Body of pancreas (tissue), 4 donors: ENCODE measurements at places on chromosomes 1 and 21. TPM values are rescaled to one million over a fixed set of nuclear protein-coding genes. Genes with fewer than 3 reads are reported as not detected.
A peak's percentile ranks its signal among the peaks of the same experiment; 100 is the strongest.

DNA sequence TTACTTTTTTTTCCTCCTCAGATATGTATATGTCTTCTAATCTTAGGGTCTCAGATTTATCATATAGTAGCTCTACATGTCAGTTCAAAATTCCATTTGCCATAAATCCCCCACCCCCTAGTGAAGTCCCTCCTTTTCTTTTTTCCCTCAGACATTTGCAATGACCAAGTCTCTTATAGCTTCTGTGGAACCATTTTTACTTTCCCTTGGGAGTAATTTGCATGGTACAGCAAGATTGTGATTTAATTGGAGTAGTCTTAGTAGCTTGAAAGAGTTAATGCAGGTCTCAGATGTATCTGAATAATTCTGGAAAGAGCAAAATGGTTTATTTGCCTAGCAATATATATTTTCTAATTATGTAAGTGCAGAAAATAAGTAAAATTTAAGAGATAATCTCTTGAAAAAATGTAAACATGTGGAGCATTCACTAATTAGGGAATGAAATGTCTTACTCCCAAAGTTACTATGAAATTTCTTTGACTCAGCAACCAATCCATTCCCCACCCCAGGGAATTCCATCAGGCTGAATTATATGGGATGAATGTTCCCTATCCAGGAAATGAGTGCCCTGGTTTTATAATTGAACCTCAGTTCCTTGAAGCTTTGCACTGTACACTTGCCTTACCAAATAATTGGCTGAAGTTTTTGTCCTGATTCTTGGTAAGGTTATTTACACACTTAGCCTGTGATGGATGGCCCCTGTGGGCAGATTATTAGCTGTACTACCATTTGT lies 267.0 kb downstream of the DNM3 start:
- DNase-seq = no peak

GRCh38 chr1:147798731-147799130 lies 38.3 kb upstream of the GJA5 start:
- no peak for DNase-seq

- DNase-seq = no peak
Observed at GRCh38 chr1:1577367-1578011, 2.8 kb upstream of the SSU72 start.

DNA sequence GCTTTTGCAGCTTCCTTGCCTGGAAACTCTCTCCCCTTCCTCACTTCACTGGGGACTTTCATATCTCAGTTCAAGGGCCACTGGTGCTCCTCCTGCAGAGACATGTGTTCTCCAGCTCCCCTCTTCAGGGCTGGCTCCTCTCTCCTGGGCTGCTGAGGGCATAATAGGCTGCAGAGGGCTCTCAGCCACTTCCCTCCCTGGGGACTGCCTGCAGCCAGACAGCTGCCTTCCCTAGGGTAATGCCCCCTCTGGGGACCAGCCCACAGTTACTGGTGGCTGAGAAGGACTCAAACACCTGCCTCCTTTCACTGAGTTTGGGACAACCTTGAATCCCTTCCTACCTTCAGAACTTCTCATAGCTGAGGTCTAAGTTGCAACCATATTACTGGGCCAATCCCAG lies 104.8 kb upstream of the POU3F1 start:
- no peak for DNase-seq

- DNase-seq = no peak
Observed at GRCh38 chr1:200774311-200774710, 35.6 kb downstream of the CAMSAP2 start.

SLC45A3 gene
- total RNA-seq = 1.6 TPM

IL22RA1 gene
- 49.1 TPM for total RNA-seq

- DNase-seq = no peak
Observed at GRCh38 chr1:41619511-41620364, 135.3 kb upstream of the EDN2 start.

DNA sequence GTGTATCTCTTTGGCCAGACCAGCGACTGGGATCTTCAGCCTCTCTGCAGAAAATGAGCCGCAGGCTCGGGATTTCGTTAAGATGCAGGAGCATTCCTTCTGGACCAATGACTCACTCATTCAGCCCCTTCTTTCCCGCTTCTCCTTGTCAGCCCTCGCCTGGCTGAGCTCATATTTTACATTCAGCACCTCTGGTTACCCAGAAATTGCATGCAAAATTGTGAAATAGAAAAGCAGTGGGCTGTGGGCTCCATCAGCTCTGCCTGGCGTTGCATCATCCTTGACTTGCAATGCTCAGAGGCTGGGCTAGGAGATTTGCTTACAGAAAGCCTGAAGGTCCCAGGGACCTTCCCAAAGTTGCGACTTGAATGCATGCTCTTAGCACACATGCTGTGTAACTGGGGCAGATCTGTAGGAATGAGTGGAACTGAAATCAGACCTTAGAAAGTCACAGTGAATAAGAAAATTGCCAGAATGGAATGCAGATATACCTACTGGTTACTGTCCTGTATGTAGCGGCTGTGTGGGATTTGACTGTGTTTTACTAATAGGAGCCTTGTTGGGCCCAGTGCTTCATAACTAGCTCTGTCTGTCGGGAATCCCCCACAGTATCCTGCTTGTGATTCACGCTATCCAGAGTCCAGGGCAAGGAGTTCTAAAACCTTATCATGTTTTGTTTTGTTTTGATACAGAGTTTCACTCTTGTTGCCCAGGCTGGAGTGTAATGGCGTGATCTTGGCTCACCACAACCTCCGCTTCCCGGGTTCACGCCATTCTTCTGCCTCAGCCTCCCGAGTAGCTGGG lies 444.8 kb downstream of the KIF26B start:
- no peak for DNase-seq

- no peak for DNase-seq
Observed at GRCh38 chr1:244231193-244231571, 180.1 kb downstream of the ZBTB18 start.

DNA sequence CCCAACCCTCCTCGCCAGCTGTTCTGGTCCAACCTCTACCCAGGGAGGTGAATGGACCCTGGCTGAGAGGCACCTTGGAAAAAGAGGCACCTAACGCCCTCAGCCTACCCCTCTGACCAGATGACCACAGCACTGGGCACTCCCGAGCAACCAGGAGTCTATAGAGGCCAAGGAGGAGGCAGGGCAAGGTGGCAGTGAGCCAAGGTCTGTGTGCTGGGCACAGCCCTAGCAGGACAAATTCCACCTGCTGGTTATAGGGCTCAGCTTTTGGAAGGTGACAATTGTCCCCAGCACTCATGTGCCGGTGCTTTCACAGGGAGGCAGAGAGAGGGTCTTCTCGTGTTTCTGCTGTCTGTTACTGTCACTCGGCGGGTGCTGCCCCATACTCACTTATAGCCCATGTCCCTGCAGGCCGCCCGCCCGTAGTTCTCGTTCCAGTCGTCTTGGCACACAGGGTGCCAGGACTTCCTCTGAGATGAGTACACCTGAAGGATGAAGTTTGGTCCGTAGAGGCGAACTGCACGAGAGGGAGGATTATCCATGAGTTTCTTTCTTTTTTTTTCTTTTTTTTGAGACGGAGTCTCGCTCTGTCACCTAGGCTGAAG lies 27.8 kb downstream of the TMPRSS2 start:
- DNase-seq = peak; percentile 71

GRCh38 chr1:63818567-63819325 lies 44.9 kb downstream of the ROR1 start:
- no peak for DNase-seq
